ENCODE measurements at places on chromosomes 2 and 18.

DNA sequence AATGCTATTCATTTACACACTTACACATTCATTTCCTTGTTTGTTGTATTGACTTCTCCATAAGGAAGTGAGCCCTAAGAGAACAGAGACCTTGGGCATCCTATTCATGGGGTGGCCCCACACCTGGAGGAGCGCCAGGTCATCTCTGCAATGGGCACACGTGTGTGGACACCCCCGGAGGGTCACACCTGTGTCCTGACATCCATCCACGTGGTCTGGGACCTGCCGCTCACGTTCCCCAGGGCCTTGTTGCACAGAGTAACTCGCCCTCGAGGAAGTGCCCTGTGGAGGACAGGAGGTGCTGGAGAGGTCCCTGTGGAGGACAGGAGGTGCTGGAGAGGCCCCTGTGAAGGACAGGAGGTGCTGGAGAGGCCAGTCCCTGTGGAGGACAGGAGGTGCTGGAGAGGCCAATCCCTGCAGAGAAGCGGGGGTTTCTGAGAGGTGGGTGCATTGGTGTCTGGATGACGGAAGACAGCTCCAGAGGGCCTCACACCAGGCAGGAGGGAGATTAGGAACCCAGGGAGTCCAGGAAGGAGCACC lies 73.2 kb upstream of the GPC1 start:
- DNase-seq, result no peak

DNA sequence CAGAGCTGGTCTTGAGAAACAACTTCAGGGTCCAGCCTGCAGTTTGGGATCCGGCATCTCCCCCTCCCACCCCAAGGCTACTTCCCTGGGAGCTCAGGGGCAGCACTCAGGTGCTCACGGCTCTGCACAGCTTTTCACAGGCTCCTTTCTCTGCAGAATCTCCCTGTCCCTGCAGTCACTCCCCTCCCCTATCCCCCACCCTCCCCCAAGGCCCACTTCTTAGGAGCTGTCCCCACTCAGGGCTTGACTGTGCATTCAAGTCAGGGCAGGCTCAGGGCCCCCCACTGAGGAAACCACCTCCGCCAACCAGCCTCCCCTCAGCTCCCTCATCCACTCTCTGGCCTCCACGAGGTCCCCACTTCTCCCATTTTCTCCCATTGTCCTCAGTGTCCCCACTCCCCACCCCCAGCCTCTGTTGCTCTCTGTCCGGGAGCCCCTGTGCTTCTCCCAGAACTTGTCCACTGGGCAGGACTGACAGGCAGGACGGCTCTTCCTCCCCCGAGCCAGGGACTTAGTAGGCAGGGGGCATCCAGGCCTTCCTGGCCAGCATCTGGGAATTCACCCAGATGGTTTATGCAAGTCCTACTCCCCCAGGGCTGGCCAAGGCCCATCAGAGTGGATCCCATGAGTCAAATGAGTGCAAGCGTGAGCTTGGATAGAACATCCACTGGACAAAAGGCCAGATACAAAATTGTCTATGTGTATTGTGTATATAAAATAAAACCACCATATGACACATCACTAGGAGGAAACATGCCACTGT lies 7.6 kb downstream of the NMUR1 start:
- DNase-seq, result no peak

DNA sequence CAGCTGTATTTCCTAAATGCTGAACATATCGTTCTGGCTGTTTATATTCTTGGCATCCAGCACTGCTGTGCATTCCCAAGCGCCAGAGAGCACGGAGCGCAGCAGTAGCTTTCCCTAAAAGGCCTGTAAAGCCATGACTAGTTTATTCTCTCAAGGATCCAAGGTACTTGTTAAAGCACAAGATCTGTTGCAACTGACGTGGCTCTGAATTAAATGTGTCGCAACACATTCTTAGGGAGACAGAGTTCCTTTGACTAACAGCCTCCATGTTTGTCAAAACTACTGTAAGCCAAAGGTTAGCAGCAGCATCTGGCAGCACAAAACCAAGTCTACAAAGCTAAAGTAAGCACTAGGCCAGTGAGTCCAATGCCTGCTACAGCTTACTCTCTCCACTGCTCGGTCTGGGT lies 188.6 kb upstream of the FN1 start:
- no peak for DNase-seq

- DNase-seq, result no peak
These were observed 655.9 kb upstream of the SOX11 start for GRCh38 chr2:5036256-5036655.

DNA sequence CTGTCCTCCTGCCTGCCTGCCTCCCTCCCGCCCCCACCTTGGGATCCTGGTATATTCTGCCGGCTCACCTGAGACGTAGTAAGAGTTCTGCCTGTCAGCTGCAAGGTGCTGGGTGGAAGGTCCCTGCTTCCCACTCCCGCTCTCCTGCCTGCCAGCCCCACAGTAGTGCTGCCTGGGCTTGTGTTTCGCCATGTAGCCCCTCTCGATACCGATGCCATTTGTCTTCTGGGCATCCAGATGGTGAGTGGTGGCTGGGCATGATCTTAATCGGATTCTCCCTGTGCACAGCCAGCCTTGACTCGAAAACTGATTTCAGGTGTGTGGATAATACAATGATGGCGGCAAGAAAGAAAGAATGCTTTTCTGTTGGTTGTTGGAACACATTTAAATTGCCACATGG lies 184.9 kb downstream of the AGAP1 start:
- DNase-seq, result no peak
